NCI-H1048 (cell line): ENCODE measurements at places on chromosomes 6 and 20.

GRCh38 chr20:63365601-63366389, 4.6 kb upstream of the CHRNA4 start:
- no peak for DNase-seq

- no peak for DNase-seq
Measured at GRCh38 chr6:107819217-107819616, 4.9 kb downstream of the SCML4 start.

DNA sequence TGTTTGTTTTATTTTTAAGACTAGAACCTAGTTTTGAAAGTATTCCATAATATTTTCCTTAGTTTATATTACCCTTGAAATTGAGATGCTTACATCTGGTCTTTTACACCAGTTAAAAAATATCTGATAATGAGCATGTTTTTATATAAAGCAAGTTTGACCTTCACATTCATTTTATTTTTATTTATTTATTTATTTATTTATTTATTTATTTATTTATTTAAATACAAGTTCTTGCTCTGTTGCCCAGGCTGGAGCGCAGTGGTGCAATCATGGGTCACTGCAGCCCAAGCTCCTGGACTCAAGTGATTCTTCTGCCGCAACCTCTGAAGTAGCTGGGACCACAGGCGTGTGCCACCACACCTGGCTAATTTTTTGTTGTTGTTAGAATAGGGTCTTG, 52.8 kb upstream of the ADIG start:
- DNase-seq = no peak

GRCh38 chr6:84123186-84123585, 89.6 kb downstream of the MRAP2 start:
- no peak for DNase-seq

- DNase-seq = no peak
Measured at GRCh38 chr6:68776354-68776753, 141.3 kb downstream of the ADGRB3 start.

DNA sequence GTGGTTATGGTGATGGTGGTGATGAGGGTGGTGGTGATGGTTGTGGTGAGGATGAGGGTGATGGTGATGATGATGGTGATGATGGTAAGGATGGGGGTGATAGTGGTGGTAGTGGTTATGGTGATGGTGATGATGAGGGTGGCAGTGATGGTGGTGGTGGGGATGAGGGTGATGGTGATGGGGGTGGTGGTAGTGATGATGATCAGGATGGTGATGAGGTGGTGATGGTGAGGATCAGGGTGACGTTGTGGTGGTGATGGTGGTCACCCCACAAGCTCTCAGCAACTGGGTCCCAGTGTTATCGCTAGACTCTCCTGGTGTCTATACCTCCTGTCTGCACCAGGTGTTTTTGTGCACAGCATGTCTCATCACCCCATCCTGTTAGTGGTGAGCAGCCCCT, 85.0 kb downstream of the TMEM242 start:
- no peak for DNase-seq

DNA sequence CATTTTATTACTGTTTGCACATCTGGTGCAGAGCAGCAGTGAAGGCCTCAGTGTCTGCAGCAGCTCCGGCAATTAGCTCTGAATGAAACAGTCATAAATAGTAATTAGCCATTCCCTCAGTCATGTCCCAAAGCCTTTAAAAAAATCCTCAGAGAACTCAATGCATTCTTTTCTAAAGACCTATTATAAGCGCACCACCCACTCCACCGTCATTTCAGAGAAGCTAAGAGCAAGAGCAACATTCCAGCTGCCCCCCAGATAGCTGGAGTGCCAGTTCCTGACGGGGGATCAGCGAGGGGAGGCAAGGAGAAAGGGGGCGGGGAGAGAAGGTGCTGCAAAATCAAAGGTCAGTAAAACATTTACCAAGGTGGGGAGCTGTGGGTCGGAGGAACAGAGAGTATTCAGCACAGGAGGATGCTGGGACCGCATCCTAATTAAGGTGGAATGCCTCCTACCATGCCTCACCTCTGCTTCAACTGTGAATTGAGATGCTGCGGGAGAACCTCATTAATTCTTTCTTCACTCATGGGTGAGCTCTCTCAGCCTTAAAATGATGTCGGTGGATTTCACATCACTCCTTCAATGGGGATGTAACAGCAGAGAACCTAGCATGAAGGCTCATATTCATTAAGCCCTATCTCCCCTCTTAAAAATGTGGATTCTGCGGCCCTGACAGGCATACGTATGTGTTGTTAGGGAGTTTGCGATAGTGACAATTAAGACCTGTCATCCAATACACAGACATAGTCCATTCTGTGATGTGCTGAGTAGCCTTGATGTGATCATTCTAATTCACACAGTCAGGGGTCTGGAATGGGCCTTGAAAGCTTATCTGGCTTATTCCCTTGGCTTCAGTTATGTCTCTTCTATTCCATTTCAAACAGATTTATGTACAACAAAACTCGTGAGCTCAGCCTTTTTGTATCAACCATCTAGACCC, 469.5 kb upstream of the NRSN1 start:
- no peak for DNase-seq

DNA sequence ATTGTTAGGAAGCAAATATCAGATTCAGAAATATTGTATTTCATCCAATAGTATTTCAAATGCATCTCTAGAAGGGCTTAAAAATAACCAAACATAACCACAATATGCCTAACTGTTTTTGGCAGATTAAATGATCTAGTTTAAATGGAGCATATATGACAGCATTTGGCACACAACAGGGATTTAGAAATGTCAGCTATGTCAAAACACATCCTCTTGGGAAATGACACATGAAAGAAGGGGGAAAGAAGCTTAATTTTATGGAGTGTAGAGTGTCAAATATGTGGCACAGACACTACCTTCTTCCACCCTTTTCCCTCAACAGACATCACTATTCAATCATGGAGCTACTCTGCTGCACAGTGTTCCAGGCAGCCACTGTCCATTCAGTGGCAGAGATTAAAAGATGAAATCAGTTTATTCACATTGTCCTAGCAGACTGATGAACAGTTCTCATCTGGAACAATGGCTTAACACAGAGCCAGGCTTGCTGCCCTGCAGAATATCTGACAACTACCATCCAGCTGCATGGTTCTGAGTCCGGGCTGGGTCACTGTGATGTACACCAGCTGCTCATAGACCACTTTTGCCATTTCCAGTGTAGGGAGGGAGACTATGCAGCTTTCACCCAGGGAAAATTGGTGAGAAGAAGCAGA, 349.8 kb downstream of the DHX35 start:
- no peak for DNase-seq

DNA sequence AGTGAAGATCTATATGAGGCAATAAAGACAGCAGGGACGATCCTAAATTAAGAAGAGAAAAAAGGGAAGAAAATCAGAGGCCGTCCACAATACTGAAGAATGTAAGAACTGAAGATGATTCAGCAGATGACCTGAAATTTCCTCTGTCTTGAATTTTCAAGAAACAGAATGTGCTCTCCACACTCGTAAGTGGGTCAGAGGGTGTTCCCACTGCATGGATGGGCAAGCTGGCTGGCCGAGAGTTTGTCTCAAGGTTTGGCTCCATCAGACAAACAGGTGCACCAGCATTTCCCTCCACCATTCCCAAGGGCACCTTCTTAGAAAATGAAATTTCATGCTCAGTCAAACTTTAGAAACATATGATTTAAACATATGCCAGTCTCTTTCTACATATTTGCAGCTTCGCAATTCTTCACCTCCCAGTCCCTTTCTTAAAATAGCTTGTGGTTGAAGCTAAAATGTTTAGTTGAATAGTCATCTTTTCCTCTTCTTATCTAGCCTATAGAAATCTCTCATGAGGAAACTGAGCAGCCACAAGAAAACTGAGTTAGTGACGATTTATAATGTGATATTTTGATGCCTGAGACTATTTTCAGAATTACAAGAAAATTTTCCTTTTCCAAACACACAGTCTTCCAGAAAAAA, 576.4 kb downstream of the PRKN start:
- DNase-seq = no peak

- DNase-seq = no peak
Measured at GRCh38 chr6:32151863-32152768, at the start of gene PRRT1. PRRT1 (minus strand) TSS chr6:32151939; CDS start chr6:32151827, 112 bp downstream.

DNA sequence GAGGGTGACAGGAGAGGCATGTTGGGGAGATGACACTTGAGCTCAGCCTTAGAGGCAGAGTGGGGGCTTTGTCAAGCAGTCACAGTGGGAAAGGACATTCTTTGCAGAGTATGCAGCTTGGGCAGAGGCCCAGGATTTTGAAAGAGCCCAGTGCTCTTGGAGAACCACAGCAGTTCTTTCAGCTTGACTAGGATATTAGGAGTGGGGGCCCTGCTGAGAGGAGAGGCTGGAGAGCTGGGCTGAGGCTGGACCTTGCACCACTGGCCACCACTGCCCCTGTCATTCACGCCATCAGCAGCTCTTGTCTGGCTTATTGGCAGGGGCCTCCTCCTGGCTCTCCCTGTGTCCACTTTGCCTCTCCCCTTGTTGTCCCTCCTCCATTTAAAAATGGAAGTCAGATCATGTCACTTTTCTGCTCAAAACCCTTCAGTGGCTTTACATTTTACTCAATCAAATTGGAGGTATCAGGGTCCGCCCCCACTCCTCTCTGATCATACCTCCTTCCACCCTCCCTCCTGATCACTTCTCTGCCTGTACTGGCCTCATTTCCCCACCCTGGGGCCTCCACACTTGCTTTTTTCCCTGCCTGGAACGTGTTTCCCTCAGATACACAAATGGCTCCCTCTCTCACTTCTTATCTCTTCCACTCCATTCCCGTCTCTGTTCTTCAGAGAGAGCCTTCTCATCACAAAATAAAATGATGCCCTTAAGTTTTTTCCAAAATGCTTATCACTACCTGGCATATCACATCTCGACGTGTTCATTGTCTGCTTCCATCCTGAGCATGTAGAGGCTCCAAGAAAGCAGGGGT, 10.5 kb downstream of the MANBAL start:
- no peak for DNase-seq

DNA sequence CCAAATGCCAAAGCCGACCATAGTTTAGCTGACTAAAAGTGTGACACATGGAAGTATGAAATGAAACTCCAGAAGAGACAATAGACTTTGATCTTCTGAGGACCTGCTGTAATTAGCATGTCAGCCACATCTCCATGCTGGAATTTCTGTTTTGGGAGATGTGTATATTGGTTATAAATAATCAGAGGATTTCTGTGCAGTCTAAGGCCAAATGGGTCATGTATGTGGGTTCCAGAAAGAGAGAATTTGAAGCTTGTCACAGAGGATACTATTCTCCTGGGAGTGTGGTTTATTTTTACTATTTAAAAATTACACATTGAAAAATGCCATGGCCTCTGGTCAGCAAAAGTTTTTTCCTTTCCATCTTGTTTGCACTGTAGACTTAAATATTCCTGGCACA, 405.5 kb upstream of the PLCB4 start:
- no peak for DNase-seq

- DNase-seq = no peak
Measured at GRCh38 chr20:63351811-63352591, 9.1 kb downstream of the CHRNA4 start.

- no peak for DNase-seq
Measured at GRCh38 chr6:137819740-137820139, 47.3 kb upstream of the TNFAIP3 start.

DNA sequence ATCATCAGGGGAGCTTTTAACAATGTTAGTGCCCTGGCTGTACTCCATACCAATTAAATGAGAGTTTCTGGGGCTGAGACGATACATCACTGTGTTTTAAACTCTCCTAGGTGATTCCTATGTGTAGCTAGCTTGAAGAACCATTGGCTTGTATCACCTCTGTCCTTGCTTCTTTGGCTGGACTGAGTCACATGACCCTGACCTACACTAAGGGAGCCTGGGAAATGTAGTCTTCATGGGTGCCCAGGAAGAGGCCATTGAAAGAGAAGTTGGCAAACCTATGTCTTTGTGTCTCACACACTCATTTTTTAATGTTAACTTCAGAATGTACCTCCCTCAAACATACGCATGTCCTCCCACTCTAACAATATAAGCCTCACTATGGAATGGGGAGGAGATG, 506.6 kb downstream of the DHX35 start:
- no peak for DNase-seq

DNA sequence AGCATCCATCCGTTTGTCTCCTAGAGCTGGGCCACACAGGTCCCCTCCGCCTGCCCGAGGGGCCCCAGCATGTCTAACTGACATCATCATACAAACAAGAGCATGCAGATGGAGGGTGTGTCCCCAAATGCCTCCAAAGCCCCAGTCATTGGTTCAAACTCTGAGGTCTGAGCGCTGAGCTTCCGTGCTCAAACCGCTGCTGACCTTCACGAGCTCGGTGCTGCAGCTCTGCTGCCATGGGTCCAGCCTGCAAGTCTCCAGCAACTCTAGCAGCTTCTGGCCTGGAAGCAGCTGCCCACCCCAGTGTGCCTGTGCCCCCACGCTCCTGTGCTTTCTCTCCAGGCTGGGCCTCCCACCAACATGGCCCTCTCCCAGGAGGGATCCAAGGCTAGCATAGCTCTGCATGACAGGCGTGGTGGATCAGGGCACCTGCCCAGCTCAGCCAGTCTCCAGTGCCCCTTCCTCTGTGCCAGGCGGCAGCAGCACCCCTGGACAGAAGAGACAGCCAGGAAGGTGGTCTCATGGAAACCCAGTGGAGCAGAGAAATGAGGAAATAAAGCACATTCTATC, 131.6 kb upstream of the PMEPA1 start:
- DNase-seq = no peak

DNA sequence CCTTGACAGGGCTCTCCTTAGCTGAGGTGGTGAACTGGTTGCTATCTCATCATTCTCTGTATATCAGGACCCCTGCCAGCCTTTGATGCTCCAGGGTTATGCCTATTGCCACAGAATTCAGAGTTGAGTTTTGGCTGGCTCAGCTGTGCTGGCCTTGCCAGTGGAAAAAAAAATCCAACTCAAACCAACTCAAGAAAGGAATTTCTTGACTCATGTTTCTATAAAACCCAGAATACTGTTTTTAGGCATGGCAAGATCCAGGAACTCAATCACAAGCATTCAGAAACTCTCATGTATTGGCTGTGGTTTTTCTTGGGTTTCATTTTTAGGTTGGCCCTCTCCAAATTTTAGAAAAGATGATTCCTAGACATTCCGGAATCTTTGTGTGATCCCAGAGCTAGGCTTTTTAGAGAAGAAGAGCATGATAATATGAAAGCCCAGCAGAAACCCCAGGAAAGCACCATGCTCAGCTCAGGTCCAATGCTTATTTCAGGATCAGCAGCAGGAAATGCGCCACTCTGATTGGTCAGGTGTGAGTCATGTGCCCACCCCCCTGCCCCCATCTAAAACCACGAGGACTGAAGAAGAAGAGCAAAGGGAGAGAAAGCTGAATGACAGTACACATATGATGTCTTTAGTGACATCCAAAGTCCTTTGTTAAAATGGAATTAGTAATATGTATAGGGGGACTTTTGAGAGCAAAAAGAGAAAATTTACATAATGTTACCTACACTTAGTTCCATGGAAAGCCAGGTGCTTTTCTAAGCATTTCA, 122.9 kb downstream of the RNF144B start:
- no peak for DNase-seq

DNA sequence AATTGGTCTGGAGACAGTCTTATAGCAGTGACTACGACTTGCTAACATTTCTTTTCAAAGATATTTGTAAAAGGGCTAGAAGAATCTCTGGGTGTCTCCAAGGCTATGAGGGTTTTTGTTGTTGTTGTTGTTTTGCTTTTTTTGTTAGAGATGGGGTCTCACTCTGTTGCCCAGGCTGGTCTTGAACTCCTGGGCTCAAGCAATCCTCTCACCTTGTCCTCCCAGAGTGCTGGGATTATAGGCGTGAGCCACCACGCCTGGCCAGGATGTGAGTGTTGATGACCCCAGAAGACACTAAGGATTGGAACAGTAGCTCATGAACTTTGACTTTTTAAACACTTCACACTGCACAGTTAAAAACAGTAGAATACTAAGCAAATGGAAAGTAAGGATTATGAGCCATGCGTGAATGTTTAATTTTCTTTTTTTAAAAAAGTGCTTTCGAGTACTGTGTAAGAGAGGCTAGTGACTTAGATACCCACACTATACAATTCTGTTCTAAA, 76.4 kb downstream of the GCNT2 start:
- no peak for DNase-seq
